Right kidney (tissue), 9 donors: ENCODE measurements at places on chromosomes 13 and 19.
A peak's percentile ranks its signal among the peaks of the same experiment; 100 is the strongest.

- DNase-seq, result no peak
Measured at GRCh38 chr19:56097306-56097705, 23.8 kb downstream of the ZNF787 start.

GRCh38 chr19:48210005-48210404, 39.5 kb downstream of the ZSWIM9 start:
- DNase-seq, result no peak

- DNase-seq, result no peak
Measured at GRCh38 chr13:72164811-72165210, 297.8 kb upstream of the DACH1 start.

DNA sequence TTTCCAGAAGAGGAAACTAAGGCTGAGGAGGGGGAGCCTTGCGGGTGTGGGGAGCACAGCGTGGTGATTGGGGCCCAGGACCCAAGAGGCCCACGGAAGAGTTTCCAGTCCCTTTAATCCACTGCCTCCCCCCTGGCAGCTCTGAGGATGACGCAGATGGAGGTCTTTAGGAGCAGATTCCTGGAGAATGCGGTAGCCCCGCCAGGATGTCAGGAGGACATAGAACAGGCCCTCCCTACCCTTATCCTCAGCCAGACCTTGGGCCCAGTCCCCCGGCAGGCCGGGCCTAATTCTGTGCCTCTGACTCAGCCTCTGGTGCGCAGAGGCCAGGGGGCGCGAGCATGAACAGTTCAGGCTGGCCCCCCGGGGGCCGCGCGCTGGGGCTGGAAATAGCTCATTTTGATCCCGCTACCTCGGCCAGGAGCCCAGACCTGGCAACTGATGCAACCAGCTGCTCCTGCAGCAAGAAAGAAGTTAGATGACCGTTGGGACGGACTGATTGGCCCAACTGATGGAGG, 461 bp upstream of the HSPB6 start:
- peak; percentile 77 for DNase-seq
